ENCODE measurements at places on chromosomes 6 and 20. TPM values are rescaled to one million over a fixed set of nuclear protein-coding genes. Genes with fewer than 3 reads are reported as not detected.

DNA sequence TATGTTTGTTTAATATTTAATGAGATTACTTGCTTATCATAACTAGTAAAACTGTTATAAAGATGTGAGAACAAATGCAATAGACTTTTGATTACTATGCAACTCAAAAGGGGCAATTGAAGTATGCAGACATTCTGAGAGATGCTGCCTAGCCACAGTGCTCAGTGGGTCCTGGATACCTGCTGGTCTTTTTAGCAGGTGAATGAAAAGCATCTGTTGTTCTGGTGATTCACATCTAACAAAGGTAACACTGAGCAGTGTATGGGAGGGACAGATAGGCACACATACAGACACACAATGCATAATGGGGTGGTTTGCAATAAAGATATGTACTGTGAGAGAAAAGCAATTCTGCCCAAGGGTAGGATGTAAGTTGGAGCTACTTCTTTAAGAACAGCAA, 46.9 kb downstream of the OGFRL1 start:
- no peak for DNase-seq

DNA sequence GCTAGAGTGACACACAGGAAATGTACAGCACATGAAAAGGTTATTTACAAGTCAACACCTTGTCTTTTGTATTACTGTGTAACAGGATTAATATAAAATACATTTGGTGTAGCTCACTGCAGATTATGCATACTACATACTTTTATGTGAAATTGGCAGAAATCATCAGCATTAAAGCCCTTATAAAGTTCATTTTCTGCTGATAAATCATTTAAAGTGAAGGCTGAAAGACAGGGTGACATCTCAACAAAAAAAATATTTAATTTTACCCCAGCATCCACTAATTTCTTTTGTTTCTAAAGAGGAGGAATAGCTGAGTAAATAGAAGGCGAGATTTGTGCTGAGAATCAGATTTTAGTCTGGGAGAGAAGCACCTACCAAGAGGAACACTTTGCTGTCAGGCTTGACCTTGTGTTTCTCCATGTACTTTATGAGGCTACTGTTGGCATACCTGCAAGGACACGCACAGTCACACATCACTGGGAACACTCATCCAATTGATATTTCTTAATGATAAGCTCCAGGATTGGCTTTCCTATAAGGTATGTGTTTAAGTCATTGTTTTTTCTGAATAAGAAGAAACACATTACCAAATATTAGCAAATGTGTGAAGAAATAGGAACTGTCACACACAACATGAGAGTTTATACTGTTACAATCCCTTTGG, 146.6 kb upstream of the SLC22A16 start:
- no peak for DNase-seq

GRCh38 chr6:163705923-163706322, 291.4 kb downstream of the QKI start:
- no peak for DNase-seq

DNA sequence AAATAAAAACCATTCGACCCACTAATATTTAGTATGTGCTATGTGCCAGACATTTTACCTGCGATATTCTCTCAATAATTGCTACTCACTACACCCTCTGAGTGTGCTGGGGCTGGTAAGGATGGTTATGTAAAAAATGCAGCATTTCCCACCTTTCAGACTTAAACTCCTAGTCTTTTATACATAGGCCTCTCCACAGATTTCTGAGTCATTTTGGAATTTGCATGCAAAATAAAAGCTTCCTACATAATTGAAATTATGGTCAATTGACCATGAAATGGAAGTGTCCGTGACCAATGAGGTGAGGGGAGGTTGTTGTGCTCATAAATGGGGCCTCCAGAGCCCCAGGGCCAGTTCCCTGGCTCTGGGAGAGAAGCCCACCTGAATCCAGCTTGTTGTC, 37.7 kb upstream of the MAFB start:
- DNase-seq = no peak

- DNase-seq = no peak
Observed at GRCh38 chr6:87181903-87182302, 26.5 kb downstream of the ZNF292 start.

HLA-DQA1 gene
- 2.9 TPM for total RNA-seq

TRIM10 gene
- total RNA-seq = not detected

ABRACL gene
- 10.2 TPM for total RNA-seq

GPR63 gene
- 0.86 TPM for total RNA-seq

GTSF1L gene
- total RNA-seq = not detected
